ENCODE measurements at places on chromosomes 12 and 14.

- no peak for DNase-seq
Observed at GRCh38 chr14:25351269-25351668, 301.3 kb upstream of the STXBP6 start.

DNA sequence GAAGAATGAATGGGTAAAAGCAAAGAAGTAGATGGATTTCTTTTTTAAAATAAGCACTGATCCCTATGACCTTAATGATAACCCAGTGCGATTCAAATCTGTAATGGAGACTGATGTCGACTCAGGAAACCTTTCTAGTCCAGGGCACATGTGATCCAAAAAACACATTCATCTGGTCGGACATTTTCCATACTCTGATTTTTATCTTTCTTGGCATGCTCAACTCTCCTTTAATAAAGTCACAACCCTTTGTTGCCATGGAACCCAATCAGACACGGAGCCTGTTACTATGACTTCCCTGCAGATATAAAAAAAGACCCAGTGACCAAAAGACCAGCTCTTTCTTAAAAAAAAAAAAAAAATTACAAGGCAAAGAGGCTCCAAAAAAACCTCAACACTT is 27.9 kb downstream of the TMCC3 start:
- no peak for DNase-seq

DNA sequence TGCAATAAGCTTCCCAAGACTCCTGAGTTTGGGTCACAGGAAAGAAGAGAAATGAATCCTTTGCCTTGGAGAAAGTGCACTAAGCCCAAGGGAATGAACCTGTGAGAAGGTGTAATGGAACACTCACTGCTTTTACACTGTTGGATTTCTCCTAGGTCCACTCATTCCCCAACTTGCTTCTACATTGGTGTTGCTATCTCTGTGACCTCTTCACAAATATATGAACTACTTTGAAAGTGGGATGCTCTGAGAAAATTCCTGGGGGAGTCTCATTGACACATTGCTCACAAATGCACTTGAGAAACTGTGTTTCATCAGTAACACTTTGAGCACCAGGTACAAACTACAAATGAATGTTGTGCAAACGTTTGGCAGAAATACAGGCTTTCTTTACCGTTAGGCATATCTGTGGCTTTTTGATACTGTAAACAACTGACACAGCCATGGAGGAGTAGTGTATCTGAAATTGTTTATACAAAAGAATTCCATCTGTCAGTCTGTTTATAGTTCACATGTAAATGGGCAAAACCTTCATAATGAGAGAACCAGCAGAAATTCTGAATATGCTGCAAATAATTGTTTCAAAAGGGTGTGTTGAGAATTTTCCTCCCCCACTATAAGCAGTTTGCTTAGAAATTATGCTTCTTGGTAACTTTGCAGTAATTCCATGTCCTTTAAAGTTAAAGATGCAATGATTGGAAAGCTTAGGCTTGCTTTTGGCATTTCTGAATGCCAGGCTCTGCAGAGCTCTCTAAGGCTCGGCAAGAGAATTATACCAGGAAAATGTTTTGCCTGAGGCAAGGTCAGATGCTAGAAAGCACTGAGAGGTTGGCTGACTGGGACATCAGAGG is 348.5 kb upstream of the DDHD1 start:
- no peak for DNase-seq

GRCh38 chr12:25320123-25321006 is 69.6 kb upstream of the KRAS start:
- DNase-seq = no peak

DNA sequence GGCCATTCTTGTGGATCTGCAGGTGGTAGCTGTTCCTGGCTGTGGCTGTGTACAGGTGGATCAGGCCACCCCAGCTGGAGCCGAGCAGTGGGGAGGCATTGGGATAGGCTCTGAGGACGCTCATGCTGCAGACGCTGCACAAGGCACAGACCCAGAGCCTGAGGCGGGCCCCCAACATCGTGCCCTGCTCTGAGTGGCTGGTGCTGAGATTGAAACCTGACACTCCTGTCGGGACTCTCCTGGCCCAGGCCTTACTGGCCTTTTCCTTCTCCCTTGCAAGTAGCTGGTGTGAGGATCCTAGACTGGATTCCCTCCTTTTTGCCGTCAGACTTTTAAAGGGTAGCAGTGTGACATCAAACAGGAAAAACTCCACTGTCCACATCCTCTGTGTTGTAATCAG is at the start of gene FGF23:
TSS of gene FGF23 (minus strand) at position 308 of the 400 bp plus-strand sequence. CDS start at position 178, 130 bp downstream.
- no peak for DNase-seq

Measured in putamen (tissue), 1 donor.